SK-N-MC (cell line): ENCODE measurements at places on chromosomes 6 and 20.

- DNase-seq: no peak
These were observed 87.4 kb downstream of the GJA1 start for GRCh38 chr6:121522771-121523386.

DNA sequence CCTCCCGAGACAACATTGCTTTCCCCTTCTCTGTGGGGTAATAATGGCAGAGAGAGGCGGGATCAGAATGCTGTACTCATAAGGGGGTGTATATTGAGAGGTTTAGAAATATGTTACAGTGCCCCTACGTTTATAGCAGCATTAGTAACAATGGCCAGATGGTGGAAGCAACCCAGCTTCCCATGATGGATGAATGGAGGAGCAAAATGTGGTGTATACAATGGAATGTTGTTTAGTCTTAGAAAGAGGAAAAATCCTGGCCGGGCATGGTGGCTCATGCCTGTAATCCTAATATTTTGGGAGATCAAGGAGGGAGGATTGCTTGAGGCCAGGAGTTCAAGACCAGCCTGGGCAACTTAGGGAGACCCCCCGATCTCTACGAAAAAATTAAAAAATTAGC is 12.9 kb downstream of the BANF2 start:
- no peak for DNase-seq

- no peak for DNase-seq
These were observed 591.5 kb downstream of the RFPL4B start for GRCh38 chr6:112938650-112939049.

DNA sequence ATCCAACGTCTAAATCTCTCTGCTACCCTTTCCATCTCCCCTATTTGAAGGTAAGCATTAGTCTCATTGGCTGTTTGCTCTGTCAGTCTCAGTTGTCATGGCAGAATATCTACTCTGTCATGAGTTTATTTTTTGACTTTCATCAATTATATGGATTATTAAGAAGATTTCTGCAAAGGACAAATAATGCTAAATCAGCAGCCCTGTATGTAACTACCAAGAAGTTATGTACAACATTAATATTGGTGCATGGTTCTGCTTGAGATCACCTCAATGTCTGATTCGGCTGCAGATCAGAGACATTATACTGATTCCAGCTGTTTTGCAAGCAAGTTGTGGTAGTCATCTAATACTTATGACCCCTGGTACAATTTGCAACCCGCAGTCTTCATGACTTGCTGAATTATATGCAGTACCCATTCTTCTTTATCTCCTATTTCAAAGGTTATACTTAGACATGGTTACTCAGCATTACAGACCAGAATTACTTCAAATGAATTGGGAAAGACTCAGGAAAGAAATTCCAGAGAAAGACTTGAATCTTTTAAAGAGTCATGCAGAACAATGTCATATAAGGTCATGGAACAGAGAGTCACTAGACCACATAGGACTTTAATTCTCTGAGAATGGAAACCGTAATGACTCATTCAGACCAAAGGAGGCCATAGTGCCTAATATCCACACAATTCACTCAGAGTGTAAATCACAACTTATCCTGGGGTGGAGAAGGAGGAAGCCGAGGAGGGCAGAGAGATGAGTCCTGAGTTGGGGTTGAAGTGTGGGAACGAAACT is 201.4 kb downstream of the IBTK start:
- no peak for DNase-seq

- DNase-seq: no peak
These were observed 53.4 kb upstream of the RALGAPA2 start for GRCh38 chr20:20765696-20766365.

DNA sequence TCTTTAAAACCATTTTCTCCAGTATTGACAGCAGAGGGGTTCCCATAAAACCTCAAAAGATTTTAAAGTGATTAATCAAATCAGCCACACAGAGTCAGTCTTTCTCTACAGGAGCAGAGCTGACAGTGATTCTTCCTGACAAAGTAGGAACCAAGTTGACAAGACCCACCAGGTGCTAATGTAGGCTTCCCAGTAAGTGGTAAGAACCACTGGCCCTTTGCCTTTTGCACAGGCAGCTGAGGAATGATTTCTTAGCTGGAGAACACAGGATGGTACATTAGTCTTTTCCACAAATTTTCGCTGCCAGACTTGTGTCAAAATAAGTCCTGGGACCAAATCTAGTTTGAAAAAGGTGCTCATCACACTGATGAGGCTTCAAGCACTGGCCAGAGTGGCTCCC is 95.8 kb downstream of the ARMC2 start:
- no peak for DNase-seq

GRCh38 chr6:4732691-4733315 is 43.4 kb upstream of the CDYL start:
- no peak for DNase-seq

DNA sequence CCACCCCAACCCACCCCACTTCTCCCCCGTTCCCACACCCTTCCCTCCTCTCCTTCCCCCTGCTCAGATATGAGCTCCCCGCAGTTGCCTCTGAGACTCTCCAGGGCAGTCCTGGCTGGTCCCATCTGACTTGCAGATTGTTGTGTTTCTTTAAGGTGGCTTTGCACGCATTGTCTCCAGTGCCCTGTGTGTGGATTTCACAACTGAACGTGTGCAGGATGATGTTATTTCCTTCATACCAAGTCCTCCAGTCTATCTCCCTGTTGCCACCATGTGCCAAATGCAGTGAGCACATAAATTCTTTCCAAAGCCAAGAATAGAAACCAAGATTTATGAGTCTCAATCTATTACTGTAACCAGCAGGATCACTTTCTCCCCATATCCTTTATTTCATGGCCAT is 79.1 kb downstream of the TMEM242 start:
- DNase-seq: no peak
